ENCODE measurements at places on chromosomes 2 and 18.

DNA sequence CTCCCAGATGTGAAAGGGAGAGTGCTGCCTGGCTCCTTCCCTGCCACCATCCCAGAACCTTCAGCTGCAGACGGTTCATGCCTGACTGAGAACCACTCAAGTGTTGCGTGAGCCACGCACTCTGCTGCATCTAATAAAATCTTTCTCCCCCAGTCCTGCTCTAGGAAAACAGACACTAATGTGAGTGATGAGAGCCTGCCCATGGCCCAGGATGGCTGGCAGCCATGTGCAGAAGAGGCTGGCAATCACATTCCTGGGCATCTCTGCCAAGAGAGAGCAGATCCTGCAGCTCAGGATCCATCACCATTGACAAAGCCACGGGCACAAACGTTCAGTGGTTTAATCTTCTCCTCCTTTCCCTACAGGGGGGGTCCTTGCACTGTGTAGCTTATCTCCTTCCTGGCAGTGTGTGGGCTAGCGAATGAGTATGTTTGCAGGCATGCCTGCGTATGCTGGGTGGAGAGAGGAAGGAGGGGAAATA, 477.5 kb downstream of the SLC4A3 start:
- no peaks in the 10 kb centered on the region for H3K4me1 ChIP-seq
- H3K27ac ChIP-seq: no peak overlapping the region
- H3K27me3 ChIP-seq: no peaks in the 10 kb centered on the region
- no peaks in the 10 kb centered on the region for H3K36me3 ChIP-seq
- DNase-seq: no peak

DNA sequence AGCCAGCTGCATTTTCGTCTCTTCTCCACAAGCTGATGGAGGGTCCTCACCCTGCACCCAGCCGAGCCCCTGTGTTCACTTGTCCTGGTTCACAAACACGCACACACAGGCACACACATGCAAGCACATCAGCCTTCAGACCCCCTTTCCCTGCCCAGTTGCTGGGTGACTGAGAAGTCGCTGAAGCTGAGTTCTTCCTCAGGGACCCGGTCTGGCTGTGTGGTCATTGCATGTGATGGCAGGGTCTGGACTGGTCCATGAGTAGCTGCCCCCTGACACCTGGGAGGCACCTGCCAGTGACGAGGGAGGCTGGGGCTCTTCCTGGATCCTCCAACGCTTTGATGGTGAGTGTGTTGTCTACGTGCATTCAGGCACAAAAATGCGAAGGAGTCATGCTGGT, 546.1 kb upstream of the SALL3 start:
- no peaks in the 10 kb centered on the region for H3K4me1 ChIP-seq
- H3K36me3 ChIP-seq: no peaks in the 10 kb centered on the region

GRCh38 chr2:165070076-165070475, 114.8 kb upstream of the SLC38A11 start:
- H3K4me1 ChIP-seq: peaks cover 14% of the 10 kb centered on the region
- DNase-seq: no peak
- no peak overlapping the region for H3K27ac ChIP-seq
- no peaks in the 10 kb centered on the region for H3K27me3 ChIP-seq
- H3K36me3 ChIP-seq: no peaks in the 10 kb centered on the region

DNA sequence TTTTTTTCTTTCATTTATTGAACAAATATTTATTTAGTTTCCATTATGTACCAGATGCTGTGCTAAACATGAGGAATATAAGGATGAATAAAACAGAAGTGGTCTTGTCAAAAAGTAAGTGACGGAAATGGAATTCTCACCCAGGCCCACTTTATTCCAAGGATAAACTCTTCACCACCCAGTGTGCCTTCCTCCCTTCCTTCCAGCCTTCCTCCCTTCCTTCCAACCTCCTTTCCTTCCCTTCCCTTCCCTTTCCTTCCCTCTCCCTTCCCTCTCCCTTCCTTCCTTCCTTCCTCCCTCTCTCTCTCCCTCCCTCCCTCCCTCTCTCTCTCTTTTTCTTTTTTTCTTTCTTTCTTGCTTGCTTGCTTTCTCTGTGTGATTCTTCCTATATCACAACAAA, 240.8 kb downstream of the DPP10 start:
- no peak overlapping the region for H3K4me3 ChIP-seq
- H3K27ac ChIP-seq: no peak overlapping the region
- H3K4me1 ChIP-seq: no peaks in the 10 kb centered on the region

- no peak for DNase-seq
- peaks cover 30% of the 10 kb centered on the region for H3K4me1 ChIP-seq
- no peaks in the 10 kb centered on the region for H3K36me3 ChIP-seq
- no peak overlapping the region for H3K4me3 ChIP-seq
- H3K27ac ChIP-seq: no peak overlapping the region
Measured at GRCh38 chr2:165576409-165577154, 107.1 kb downstream of the CSRNP3 start.

- peaks cover 23% of the 10 kb centered on the region for H3K4me1 ChIP-seq
- no peak for DNase-seq
- H3K27ac ChIP-seq: no peak overlapping the region
Measured at GRCh38 chr2:119826370-119826961, 66.7 kb downstream of the PTPN4 start.

DNA sequence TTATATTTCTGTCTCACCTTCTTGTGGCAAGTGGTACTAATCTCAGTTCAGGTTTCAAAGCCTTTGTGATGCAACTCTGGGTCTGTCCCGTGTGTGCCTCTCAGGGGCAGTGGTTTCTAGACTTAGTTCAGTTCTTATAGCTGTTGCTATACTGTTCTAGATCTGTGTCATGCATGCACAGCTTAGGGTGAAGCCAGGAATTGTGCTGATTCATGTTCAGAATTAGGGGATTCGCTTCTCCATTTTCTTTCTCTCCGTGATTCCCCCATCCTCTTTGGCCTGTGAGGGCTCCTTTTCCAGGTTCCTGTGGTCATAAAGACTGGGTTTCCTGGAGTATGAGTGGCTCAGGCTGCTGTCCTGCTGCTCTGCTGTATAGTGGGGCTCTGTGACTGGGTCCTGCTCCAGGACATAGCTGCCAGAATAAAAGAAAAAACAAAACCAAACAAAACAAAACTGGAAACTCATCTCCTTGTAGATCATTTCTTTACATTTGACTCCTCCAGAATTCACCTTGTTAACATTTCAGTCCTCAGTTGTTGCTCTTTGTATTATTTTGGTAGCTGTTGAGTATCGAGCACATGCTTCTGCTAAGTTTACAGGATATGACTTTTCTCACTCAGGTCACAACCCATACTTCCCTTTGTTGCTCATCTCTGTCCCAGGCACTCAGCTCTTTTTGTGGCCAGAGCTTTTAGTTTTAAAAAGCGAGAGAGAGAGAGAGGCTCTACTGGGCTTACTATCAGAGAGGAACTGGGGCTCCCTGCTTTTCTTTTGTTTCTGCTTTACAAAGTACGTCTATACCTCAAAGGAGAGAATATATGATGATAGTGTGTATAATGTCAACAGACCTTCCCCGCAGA, 34.2 kb downstream of the CERS6 start:
- H3K36me3 ChIP-seq: no peaks in the 10 kb centered on the region
- peak overlapping the region; percentile 73 for H3K27ac ChIP-seq
- peak overlapping the region; percentile 8 for H3K4me3 ChIP-seq
- peaks cover 33% of the 10 kb centered on the region for H3K4me1 ChIP-seq
- no peak for DNase-seq
